ENCODE measurements at places on chromosomes 3 and 15.
A peak's percentile ranks its signal among the peaks of the same experiment; 100 is the strongest.

- DNase-seq, result peak; percentile 59
Observed at GRCh38 chr3:51686512-51687215, 15.6 kb downstream of the TEX264 start.

DNA sequence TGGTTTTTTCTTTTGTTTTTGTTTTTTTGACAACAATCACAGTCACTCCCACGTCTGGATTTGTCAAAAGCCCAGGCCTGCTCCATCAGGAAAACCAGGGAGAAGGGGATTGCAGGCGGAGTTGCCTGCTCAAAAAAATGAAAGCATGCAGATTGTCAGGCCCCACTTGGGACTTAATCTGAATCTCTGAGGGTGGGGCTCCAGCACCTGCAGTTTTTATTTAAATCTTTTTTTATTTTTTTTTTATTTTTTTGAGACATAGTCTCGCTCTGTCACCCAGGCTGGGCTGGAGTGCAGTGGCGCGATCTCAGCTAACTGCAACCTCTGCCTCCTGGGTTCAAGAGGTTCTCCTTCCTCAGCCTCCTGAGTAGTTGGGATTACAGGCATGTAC, 140.9 kb downstream of the FOXP1 start:
- no peak for DNase-seq

DNA sequence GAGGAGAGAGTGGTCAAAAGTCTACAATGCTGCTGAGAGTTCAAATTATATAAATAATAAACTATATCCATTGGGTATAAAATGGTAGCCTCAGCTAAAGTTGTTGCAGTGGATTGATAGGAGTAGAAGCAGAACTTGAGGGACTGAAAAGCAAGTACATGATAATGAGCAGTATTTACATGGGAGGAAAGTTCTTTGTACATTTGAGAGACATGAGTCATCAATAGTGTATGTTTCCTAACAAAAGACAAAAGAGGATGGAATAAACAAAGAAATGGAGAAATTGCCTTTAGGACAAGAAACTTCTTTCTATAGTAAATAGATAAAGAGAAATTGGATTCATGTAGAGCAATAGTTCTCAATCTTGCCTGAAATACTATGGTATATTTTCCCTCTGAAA, 110.0 kb upstream of the PLSCR5 start:
- DNase-seq, result no peak

DNA sequence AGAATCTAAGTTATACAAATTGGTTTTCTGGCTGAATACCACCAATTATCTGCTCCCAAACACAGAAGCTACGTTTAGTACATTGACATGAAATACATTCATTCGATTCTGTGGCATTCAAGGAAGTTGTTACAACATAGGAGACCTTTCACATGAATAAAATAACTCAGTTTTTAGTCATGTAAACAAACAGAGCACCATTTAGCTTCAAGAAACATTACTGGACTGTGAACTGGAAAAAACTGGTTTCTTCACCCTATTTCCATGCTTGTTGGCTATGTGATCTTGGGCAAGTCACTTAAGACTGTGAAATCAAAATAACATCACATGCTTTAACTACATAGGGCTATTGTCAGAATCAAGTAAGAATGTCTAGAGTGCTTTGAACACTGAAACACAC, 46.2 kb downstream of the NRG4 start:
- peak; percentile 59 for DNase-seq

DNA sequence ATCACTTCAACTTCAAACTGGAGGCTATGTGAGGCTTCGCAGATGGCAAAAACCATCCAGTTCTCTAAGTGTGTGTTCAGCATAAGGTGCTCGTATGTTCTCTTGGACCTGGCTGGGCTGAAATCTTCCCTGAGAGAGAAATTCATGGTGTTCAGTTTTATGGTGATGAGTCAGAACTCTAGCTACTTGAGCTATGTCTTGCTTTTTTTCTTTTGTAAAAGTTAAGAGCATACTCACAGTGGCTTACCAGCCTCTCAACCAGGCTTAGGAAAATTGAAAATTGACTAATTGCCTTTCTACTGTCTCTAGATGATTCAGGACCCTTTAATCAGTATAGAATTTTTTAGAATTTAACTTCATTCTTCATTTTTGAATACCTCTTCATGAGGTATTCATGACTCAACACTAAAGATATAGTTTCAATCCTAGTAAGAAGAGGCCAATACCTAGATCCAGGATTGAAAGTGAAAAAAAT, 617.5 kb downstream of the TBL1XR1 start:
- no peak for DNase-seq

- DNase-seq, result no peak
Observed at GRCh38 chr3:143351895-143352608, 232.5 kb downstream of the CHST2 start.

DNA sequence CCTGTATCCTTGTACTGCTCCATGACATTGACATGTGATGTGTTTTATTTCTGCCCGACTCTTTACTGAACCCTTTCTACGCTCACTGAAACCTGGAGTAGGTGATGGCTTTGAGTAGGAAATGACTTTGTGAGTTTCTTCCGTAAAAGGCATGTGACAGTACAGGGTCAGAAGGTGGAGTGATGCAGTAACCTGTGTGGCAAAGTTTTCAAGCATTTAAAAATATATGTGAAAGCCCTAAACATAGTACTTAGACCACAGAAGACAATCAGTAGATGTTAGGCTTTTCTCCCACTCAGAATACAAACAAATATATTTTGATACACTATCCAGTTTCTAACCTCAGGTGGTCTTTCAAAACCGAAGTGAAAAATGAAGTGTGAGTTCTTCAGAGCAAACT, 31.3 kb upstream of the SACM1L start:
- DNase-seq, result no peak

- DNase-seq, result no peak
Observed at GRCh38 chr15:69909719-69910444, 187.8 kb downstream of the TLE3 start.

GRCh38 chr3:24235121-24235520, 259.5 kb downstream of the THRB start:
- no peak for DNase-seq

DNA sequence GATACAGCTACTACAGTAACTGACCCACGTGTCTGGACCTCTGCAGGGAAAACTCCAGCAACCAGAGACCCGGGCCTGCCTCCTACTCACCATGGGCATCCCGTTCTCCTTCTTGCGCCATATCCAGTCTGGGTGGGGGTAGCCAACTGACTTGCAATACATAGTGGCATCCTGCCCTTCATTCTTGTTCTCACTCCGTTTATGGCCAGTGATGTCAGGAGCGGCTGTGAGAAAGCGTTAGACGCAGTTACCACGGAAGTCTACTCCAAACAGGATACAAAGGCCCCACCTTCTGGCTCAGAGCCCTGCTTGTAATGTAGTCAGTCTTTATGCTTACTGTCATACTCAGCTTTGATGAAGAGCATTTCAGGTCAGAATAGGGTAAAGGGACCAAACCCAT, 59.6 kb downstream of the NPTN start:
- no peak for DNase-seq

DNA sequence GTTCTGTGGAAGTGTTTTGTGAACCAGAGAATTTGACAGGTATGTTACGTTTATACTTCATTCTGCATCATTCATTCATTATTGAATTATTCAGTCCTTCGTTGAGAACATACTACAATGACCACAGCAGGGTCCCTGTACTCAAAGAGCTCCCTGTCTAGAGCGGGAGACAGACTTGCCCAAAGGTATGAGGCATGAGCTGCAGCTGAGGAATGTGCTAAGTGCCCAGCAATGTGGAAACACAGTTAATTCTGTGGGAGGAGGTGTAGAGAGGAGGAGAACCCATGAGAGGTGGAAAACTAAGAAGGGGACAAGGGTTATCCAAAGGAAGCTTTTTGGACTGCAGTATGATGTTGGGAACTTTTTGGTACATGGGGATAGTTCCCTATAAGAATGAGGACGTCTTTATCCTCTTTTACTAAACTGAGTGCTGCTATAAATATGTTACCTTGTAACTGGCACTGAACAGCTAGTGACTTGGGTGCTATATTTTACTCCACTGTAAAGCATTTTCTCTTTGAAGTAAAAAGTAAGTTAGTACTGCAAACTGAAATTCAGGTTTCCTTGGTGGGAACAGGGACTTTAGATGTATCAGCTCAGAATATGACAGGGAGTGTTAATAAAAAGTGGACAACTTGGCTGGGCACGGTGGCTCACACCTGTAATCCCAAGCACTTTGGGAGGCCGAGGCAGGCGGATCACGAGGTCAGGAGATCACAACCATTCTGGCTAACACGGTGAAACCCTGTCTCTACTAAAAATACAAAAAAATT, 5.7 kb downstream of the SMAD3 start:
- no peak for DNase-seq

GRCh38 chr3:57029924-57030323, 30.5 kb upstream of the SPATA12 start:
- no peak for DNase-seq

DNA sequence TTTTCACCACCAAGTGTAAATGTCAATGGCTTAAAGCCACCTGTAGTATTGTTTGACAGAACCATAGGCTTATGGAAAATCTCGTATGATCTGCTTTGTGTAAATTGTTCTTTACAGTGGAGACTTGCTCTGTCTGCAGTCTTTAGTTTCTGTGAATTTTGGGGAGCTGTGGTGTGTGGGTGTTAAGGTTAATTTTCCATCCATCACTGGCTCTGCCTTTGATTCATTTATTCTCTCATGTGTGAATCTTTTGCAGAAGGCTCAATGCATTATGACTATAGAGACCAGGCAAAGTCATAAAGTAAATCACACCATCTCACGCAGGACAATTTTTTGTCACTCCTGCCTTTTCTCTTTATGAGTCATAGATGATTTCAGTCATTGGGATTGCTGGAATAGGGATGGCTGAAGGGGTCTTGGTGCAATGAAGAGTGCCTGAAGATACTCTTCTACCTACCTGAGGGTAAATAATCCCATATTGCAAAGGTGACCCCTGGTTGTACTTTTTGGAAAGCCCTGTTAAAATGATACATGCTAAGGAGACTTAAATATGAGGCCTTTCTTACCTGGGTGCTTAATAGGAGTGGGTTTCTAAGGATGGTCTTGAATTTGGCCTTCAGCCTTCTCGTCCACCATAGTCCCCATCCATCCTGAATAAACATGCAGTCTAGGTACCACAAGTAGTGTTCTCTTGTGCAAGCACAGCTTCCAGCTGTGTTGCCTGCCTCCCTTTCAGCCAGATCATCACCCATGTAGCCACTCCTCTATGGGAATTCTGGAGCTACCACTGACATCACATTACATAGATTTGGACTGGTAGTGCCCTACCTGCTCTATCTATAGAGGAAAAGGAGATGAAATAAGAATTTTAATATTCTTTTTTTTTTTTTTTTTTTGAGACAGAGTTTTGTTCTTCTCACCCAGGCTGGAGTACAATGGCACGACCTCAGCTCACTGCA, 14.3 kb downstream of the TGFBR2 start:
- no peak for DNase-seq

DNA sequence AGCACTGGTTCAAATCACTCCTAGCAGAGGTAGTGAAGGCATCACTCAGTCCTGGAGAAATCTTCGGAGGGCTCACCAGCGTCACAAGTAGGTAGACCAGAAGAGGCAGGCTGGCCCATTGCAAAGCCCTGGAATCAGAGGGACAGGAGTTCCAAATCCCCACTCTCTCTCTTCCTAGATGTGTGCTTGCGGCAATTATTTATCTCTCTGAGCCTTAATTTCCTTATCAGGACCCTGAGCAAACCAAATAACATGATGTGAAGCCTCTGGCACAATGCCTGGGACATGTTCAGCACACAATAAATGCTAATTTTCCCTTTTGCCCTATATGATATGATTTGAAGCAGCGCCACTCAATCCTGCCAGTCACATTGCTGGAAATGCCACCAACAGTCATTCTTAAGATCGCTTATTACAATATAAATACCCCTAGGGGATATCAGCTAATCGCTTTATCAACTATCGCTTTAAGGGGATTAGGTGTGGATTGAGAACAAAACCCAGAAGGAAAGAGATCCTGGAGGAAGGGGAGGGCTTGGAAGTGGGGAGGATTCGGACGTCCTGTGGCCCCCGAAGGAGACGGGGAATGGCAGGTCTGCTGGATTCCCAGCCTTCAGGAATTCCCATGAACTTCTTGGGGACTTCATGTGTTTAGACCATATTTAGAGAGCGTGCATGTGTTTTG, 59.5 kb upstream of the TSEN2 start:
- no peak for DNase-seq

- DNase-seq, result peak; percentile 50
Observed at GRCh38 chr3:151226088-151226563, 23.1 kb upstream of the GPR171 start.

DNA sequence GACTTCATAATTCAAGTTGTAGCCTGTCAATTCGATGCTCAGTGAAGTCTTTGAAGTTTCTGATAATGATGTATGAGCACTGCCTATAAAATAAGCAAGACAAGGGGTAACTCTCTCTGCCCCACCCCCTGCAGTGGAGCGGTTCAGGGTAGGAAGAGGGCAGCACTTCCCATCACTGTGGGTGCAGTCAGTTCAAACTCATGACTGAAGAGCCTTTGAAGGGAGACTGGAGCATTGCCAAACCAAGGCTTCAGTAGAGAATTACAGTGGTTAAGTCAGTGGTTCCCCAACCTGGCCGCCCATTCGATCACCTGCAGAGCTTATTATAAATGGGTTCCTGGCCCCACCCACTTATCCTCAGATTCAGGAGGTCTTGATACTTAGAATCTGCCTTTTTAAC, 190.6 kb downstream of the SHQ1 start:
- DNase-seq, result peak; percentile 30

DNA sequence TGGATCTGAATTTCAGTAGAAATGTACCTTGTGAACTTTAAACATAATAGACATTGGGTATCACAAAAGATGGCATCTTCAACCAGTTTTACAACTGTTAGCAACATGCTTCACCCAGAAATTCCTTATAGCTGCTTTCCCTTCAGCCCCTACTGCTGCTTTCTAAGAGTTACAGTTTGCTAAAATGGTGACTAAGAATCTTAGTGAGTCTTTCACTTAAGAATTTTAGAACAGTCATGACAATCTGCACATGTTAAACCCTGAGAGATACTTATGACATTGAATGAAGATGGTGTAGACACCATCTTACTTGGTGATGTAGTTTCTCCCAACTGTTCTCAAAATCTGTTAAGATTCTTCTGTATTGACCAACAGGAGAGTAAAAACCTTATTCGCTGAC, 129.7 kb upstream of the UBE2E1 start:
- DNase-seq, result no peak

DNA sequence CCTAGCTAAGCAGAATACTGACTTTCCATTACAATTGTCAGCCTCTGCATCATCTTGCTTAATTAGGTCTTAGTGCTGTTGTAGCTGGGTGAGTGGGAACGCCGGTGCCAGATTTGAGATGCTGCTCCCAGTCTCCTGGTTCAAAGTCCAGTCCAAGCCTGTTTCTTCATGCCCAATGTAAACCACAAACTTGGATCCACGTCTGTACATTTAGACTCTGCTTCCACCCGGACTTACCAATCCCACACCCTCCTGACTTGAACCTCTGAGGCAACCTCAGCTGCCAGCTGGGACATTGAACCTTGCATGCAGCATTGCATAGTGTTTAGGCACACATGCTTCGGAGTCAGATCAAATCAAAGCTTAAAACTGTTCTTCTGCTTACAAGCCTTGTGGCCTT, 43.0 kb downstream of the BCL2L10 start:
- no peak for DNase-seq

DNA sequence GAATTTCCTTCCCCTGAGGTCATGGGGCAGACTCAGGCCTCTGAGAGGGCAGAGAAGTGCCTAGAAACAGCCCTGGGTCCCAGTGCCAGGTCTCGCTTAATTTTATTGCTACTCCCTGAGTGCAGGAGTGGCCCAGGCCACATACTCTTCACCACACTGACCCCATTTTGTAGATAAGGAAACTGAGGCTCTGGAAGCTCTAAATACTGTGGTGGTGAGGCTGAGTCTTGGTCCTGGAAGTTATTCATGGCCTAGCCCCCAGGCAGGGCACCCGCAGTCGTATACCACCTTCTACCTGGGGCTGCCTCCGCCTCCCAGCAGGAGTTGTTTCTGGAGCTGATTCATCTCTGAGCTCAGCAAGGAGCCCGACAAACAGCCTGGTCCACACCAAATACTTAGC, 9.8 kb downstream of the ATP2B2 start:
- DNase-seq, result no peak
